IgD-negative memory B cell (primary cell): ENCODE measurements at places on chromosomes 4 and X. TPM values are rescaled to one million over a fixed set of nuclear protein-coding genes. Genes with fewer than 3 reads are reported as not detected.

Gene OCIAD1
- polyA plus RNA-seq, result 162 TPM

Gene C4orf33
- polyA plus RNA-seq, result 7.7 TPM

Gene TTC29
- not detected for polyA plus RNA-seq

Gene TCEAL6
- polyA plus RNA-seq, result not detected

Gene ANAPC10
- 24.9 TPM for polyA plus RNA-seq

Gene KIT
- polyA plus RNA-seq, result not detected
